SK-MEL-5 (cell line): ENCODE measurements at places on chromosomes 4 and X.
A peak's percentile ranks its signal among the peaks of the same experiment; 100 is the strongest.

- DNase-seq = peak; percentile 1
Observed at GRCh38 chr4:139085141-139085540, 69.6 kb downstream of the NOCT start.

DNA sequence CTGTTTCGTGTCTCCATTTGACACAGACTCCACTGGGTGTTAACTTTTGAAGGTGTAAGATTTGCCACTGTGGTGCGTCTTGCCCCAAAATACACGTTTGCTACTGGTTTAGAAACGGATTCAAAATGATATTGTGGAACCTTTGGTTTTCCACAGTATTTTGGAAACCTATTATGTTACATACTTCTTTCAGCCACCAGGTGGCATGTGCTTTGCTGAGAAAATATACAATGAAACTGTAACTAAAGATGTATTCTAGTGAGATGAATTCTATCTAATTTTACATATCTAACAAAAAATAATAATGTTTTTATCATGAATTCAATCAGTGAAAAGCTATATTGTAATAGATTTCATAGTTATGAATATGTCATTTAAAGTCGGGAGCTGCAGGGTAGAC, 28.4 kb upstream of the SLITRK4 start:
- peak; percentile 31 for DNase-seq

GRCh38 chr4:2913168-2913567, 50.0 kb downstream of the NOP14 start:
- no peak for DNase-seq

GRCh38 chr4:2484993-2485392, 16.1 kb downstream of the RNF4 start:
- no peak for DNase-seq

DNA sequence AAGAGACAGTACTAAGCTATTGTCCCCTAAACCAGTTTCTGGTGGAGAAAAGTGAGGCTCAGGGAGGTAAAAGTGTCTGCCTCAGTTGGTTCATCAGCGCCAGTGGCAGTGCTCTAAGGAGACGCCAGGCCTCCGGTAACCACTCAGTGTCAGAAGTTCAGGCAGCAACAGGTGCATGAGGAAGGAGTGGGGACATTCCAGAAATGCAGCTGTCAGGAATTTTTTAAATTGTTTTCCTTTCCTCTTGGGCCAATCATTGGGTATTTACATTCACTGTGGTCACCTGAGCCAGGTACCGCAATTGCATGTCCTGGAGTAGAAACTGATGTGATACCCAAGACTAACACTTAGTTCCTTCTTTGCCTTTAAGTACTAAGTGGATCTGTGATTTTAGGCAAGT, 40.2 kb upstream of the HS3ST1 start:
- no peak for DNase-seq

DNA sequence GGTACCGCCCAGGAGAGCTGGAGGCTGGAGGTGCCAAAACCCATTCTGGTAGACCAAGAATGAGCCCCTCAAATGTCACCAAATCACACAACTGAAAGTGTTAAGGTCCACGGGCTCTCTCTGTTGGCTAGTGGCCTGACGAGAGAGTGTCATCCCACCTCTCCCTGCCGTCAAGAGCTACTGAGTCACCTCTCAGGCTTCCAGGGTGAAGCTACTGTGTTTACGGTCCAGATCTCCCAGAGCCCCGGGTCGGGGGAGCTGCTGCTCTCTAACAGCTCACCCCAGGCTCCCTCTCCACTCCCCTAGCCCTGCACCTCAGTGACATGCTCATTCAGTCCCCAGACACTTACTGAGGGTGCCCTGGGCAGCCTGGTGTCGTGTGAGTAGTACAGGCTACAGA, 59.2 kb downstream of the ADGRG2 start:
- DNase-seq = no peak

DNA sequence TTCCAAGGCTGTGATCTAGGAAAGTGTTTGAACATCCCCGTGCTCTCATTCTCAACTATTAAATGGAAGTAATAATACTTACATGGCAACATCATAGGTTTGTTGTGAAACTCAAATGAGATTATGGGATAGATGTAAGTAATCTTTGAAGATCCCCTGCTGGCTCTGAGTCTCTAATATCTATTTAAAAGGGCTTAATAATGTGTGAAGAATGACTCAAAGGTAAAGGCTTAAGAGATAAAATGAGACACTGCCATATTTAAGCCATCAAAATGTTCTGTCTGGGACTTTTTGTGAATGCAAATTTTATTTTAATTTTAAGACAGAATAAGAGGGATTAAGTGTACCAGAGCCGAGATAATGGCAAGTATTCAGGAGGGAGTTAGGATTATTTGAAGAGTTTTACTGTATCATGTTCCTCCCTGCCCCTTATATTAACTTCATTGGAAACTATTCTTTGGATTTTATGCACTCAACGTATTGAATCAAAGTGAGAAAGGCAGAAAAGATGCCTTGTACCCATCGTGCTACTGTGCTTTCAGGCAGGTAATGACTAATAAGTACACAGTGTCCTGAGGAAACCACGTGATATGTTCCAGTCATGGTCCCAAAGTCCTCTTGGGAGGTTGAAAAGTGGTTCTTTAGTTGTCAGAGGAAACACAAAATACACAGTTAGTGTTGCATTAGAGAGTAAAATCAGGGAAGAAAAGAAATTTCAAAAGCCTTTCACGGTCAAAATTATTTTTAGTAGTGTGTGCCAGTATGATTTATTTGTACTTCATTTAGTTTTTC, 192.4 kb downstream of the RBM46 start:
- no peak for DNase-seq

DNA sequence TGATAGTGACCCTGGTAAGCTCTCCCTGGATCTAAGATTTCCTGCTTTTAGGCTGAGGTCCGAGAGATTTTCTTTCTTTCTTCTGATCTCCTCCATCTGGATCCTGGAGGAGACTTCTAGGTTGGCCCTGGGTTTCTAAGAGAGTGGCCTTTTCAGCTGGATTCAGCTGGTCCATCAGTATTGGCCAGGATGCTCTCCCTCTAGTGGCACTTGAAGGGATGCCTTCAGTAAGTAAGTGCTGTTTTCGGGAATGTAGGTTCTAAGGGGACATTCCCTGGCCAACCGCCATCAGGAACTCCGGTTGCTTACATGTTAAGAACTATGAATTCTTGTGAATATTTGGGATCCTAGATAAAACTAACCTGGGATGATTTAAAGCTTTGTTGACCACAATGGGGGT, 56.9 kb downstream of the SERTM2 start:
- peak; percentile 56 for DNase-seq

- DNase-seq = no peak
Observed at GRCh38 chr4:176886135-176886534, 93.4 kb upstream of the VEGFC start.

DNA sequence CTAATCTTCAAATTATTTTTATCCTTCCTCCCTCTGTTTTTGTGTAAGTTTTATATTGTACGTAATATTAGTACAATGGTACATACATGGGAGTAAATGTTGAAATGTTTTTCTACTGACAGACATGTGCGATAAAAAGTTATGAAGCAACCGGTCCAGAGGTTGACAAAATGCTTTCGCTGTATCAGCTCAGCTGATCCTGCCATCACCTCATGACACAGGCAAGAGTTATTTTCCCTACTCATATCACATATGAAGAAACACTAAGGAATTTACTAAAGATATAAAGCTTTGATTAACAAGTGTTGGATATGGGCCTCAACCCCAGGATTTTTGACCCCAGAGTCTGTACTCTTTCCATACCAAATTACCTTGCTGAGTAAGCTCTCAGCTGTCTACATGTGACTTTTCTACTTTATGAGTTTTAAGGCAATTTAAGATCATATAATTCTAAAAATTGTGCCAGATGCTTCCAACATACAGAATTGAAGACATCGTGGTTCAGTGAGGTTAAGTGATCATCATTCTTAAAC, 50.0 kb downstream of the CLCN5 start:
- no peak for DNase-seq

GRCh38 chrX:48891402-48892288, 5.9 kb downstream of the TIMM17B start:
- peak; percentile 89 for DNase-seq

- no peak for DNase-seq
Observed at GRCh38 chrX:2801223-2801622, 27.5 kb upstream of the GYG2 start.

DNA sequence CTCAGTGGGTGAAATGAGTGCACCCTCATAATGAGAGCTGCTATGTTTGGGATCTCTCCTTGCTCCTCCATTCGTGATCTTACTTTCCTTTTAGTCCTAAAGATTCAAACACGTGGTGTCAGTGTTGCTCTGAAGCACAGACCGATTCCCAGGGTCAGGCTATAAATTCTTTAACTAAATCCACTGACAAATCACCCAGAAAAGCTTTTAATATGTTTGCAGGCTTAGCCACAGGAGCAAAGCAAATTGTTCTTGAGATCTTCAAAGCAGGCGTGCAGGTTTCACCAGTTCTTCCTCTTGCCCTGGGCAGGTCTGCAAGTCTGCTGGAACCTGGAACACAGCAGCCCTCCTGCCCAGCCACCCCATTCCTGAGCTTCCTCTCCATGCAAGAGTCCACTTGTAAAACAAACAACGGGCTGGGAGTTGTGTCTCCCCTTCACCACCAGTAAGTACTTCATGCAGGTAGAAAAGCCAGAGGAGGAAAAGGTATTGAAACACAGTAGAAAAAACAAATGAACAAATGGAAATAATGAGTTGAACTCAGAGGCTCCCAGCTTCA, 70.1 kb upstream of the ENPP6 start:
- peak; percentile 68 for DNase-seq

DNA sequence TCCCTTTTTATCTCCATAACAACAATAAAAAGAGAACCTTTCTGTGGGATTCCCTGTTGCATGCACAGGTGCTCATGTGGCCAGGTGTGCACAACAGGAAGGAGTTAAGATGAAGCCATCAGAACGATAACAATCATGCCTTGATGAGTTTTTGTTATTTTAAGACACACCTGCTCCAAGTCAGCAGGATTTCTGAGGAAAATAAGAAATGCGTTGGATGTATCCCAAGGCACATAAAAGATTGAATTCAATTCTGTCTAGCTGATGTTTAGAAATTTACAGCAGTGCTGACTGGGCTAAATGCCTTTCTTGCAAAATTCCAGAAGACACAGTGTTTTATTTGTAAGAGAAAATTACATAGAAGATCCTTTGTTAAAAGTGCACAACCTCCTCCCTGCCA, 1678.2 kb downstream of the ARAP2 start:
- DNase-seq = no peak

- DNase-seq = no peak
Observed at GRCh38 chr4:170391066-170391740, 301.4 kb upstream of the AADAT start.

- no peak for DNase-seq
Observed at GRCh38 chr4:96131186-96131585, 291.3 kb downstream of the PDHA2 start.

GRCh38 chr4:156923525-156923924, 48.1 kb downstream of the PDGFC start:
- DNase-seq = no peak

- DNase-seq = no peak
Observed at GRCh38 chr4:156886481-156886880, 85.1 kb downstream of the PDGFC start.

GRCh38 chr4:160810424-160810823, 1353.4 kb downstream of the FSTL5 start:
- DNase-seq = no peak

GRCh38 chr4:100981447-100982204, 365.7 kb downstream of the PPP3CA start:
- no peak for DNase-seq

- DNase-seq = no peak
Observed at GRCh38 chr4:22457348-22457747, 58.5 kb downstream of the ADGRA3 start.

DNA sequence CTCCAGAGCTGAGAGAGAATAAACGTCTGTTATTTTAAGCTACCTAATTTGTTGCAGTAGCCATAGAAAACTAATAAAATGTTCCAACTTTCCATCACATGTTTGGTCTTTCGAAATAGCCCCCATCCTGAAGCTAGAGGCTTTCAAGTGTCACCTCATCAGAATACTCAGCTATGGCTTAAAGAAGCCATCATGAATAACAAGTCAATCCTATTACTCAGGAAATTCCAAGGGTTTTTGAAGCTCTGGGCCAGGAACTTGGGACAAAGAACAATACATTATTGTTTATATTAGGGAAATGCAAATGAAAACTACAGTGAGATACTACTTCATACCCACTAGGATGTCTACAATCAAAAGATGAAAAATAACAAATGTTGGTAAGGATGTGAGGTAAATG, 42.2 kb downstream of the TBCK start:
- peak; percentile 25 for DNase-seq

DNA sequence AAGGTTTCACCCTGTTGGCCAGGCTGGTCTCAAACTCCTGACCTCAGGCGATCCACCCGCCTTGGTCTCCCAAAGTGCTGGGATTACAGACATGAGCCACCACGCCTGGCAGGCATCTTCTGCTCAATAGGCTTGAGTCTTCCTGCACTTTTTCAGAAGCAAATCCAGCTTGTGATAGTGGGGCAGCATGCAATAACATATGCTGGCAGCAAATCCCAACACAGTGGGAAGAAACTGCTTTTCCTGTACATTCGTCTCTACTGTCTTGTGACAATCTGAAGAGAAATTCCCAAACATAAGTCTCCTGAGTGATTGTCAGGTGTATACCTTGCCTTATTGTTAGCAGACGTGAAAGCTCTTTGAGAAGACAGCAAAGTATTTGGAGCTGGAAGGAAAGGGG, 145.7 kb downstream of the PALLD start:
- no peak for DNase-seq

DNA sequence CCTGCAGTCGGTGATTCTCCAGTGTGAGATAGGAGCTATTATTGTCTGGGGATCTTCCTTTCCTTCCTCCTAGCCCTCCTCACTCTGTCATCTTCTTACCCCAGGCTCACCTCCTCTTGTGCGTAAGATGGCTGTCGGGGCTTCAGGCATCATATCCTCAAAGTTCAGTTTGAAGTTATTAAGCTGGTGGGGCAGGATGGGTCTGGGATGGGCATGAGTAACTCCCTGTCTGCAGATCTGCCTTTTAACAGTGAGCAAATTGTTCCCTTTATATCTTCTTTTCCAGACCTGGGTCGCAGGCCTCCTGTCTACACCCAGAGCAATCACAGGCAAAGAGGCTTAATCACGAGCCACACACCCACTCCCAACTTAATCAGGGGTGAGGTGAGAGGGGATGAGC, 900 bp upstream of the MTMR1 start:
- no peak for DNase-seq

DNA sequence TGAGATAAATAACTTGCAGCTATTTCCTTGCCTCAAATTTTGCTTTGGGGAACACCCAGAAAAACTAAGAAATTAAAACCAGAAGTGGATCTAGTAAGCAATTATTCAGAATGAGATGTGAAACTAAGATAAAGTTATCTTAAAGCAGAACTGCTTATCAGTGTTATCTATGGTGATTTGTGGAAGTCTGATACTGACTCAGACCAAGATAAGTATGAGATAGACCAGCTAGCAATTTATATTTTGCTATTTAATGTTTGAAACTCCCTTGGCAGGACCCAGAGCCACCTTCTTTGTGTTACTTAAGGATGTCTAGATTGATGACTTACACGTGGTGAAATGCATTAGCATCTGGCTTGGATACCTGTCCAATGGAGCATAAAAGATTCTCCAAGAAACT, 368.1 kb downstream of the EPHA5 start:
- no peak for DNase-seq

GRCh38 chrX:44462850-44463249, 79.8 kb downstream of the FUNDC1 start:
- DNase-seq = no peak

- DNase-seq = no peak
Observed at GRCh38 chr4:138039010-138039409, 203.1 kb downstream of the SLC7A11 start.
